Aortic smooth muscle cell (primary cell): ENCODE measurements at places on chromosomes 3 and 15. TPM values are rescaled to one million over a fixed set of nuclear protein-coding genes. Genes with fewer than 3 reads are reported as not detected.

Gene GPR171
- total RNA-seq: not detected in 2 replicates

Gene ALCAM
- 224 and 390 TPM in 2 replicates for total RNA-seq

Gene FRMD5
- total RNA-seq: 12.2 and 14.2 TPM in 2 replicates

Gene UACA
- 162 and 177 TPM in 2 replicates for total RNA-seq

Gene LRRC15
- 0.40 and 2.5 TPM in 2 replicates for total RNA-seq

Gene SORD
- total RNA-seq: 7.4 and 8.8 TPM in 2 replicates

Gene RLBP1
- not detected in 2 replicates for total RNA-seq

Gene CCRL2
- 0.87 and 1.7 TPM in 2 replicates for total RNA-seq

Gene MCF2L2
- 0.31 and 2.4 TPM in 2 replicates for total RNA-seq

Gene ECE2
- not detected in 2 replicates for total RNA-seq

Gene LMCD1
- 21.3 and 61.6 TPM in 2 replicates for total RNA-seq

Gene TGM4
- total RNA-seq: 0.13 TPM in 1 of 2 replicates, not detected in the other

Gene MUC20
- total RNA-seq: 0.26 and 0.50 TPM in 2 replicates

Gene TGM5
- not detected in 2 replicates for total RNA-seq

Gene GOLGA8G
- not detected in 2 replicates for total RNA-seq

Gene LIPC
- 1.1 and 1.5 TPM in 2 replicates for total RNA-seq

Gene CFAP92
- total RNA-seq: not detected in 2 replicates

Gene GRK7
- total RNA-seq: not detected in 2 replicates
